ENCODE measurements at places on chromosomes 5 and 9.

- DNase-seq, result no peak
- H3K27ac ChIP-seq, result peak overlapping the region; percentile 72
- no peaks in the 10 kb centered on the region for H3K27me3 ChIP-seq
- H3K36me3 ChIP-seq, result no peaks in the 10 kb centered on the region
Observed at GRCh38 chr5:119356612-119357188, 881 bp downstream of the TNFAIP8 start.

GRCh38 chr9:113350107-113350661 lies 843 bp downstream of the BSPRY start:
- DNase-seq, result no peak
- no peak overlapping the region for H3K4me3 ChIP-seq
- peaks cover 10% of the 10 kb centered on the region for H3K4me1 ChIP-seq
- H3K36me3 ChIP-seq, result no peaks in the 10 kb centered on the region
- peaks cover 3% of the 10 kb centered on the region for H3K27me3 ChIP-seq

GRCh38 chr5:133957080-133957479 lies 11.3 kb downstream of the C5orf15 start:
- no peak for DNase-seq
- no peak overlapping the region for H3K4me3 ChIP-seq
- no peaks in the 10 kb centered on the region for H3K36me3 ChIP-seq
- no peak overlapping the region for H3K27ac ChIP-seq
- H3K4me1 ChIP-seq, result no peaks in the 10 kb centered on the region
- no peaks in the 10 kb centered on the region for H3K27me3 ChIP-seq

- no peak overlapping the region for H3K4me3 ChIP-seq
- no peaks in the 10 kb centered on the region for H3K27me3 ChIP-seq
- no peaks in the 10 kb centered on the region for H3K36me3 ChIP-seq
- no peak for DNase-seq
- H3K4me1 ChIP-seq, result no peaks in the 10 kb centered on the region
- no peak overlapping the region for H3K27ac ChIP-seq
Observed at GRCh38 chr9:4814913-4815312, 22.2 kb downstream of the RCL1 start.

- DNase-seq, result no peak
- H3K36me3 ChIP-seq, result no peaks in the 10 kb centered on the region
- no peaks in the 10 kb centered on the region for H3K27me3 ChIP-seq
- H3K4me1 ChIP-seq, result no peaks in the 10 kb centered on the region
- H3K4me3 ChIP-seq, result no peak overlapping the region
- H3K27ac ChIP-seq, result no peak overlapping the region
Observed at GRCh38 chr5:53667621-53668020, 107.2 kb downstream of the NDUFS4 start.

GRCh38 chr5:149585910-149586309 lies 4.6 kb downstream of the ARHGEF37 start:
- no peaks in the 10 kb centered on the region for H3K36me3 ChIP-seq
- no peak overlapping the region for H3K27ac ChIP-seq
- no peak overlapping the region for H3K4me3 ChIP-seq

DNA sequence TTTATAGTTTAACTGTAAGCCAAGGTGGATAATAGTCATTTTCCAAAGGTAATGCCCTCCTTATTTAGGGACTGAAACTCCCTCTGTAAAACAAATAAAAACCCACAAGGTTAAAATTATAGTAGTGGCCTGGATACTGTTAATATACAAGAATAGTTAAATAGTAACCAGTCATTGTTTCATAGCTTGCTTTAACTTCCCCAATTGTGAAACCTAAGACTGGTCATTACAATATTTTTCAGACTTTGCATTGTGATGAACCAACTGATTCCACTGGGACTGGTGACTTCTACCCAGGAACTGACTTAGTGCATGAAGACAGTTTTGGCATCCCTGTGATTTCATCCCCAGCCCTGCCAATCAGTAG lies 162.6 kb downstream of the SMC2 start:
- H3K4me1 ChIP-seq, result no peaks in the 10 kb centered on the region
- H3K27me3 ChIP-seq, result no peaks in the 10 kb centered on the region
- DNase-seq, result no peak
- H3K4me3 ChIP-seq, result no peak overlapping the region

DNA sequence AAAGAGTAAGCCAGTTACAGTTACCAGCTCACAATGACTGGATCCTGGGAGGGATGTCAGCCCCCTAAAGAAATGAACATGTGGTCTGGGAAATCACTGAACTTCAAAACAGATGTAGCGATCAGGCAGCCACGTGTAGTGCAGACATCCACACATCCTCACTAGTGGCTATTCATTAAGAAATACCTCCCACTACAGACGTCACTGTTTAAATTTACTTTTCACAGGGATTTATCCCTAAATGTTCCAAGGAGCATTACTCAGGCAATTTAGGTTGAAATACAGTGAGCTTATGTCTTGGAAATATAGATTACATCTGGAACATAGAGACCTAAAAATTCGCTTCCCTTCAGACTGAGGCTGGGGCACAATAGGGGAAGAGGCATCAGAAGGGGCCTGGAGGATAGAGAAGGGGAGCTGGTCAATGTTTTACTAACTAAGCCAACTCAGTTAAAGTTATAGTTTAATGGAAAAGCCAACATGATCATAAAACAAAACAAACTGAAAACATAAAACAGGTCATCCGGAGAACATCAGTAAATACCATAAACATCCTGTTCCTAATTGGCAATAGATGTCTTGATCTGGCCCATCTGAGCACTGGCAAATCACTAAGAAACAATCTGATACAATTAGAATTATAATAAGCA lies 92.3 kb downstream of the FANCC start:
- no peak overlapping the region for H3K4me3 ChIP-seq
- DNase-seq, result no peak

- H3K27ac ChIP-seq, result no peak overlapping the region
- no peaks in the 10 kb centered on the region for H3K4me1 ChIP-seq
- H3K36me3 ChIP-seq, result no peaks in the 10 kb centered on the region
- DNase-seq, result no peak
Observed at GRCh38 chr9:18890372-18890771, 142.6 kb downstream of the SAXO1 start.

DNA sequence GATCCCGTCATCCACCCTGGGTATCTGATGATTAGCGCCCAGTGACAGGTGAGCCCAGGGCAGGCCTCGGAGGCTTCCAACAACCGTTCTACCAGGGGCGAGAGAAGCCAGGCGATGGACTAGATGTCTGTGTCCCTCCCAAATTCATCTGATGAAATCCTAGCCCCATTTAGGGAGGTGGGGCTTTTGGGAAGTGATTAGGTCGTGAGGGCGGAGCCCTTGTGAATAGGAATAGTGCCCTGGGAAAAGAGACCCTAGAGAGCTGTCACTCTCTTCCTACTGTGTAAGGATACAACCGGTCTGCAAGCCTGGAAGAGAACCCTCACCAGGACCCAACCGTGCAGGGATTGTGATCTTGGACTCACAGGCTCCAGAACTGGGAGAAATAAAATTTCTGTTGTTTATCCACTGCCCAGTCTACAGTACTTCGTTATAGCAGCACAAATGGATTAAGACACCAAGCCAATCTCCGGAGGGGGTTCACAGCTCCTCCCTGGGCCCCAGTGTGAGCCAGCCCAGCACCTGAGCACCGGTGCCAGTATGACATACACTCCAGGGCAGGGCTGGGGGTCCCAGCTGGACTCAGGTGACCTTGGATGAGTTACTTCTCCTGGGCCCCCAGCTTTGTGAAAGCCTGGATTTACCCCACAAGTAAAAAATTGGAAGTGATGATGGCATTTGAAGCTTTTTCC lies 162.2 kb downstream of the DAB2IP start:
- no peak overlapping the region for H3K27ac ChIP-seq
- H3K4me3 ChIP-seq, result no peak overlapping the region
- H3K27me3 ChIP-seq, result no peaks in the 10 kb centered on the region
- H3K36me3 ChIP-seq, result no peaks in the 10 kb centered on the region

DNA sequence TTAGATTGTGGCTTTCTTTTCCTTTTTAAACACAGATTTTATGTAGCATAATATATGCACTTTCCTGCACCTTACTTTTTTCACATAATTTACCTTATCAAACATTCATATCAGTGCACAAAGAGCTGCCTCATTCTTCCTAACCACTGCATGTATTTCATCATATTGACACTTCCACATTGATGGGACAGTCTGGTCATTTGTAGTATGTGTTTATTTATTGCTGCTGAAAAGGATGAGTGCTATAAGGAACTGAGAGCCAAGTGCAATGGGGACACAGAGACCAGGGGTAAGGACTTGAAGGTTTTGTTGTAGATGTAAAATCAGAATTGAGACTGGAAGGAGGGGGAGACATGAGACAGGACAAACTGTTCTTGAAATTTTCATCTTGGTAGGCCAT lies 193.8 kb downstream of the SMARCA2 start:
- no peak overlapping the region for H3K4me3 ChIP-seq
- H3K4me1 ChIP-seq, result no peaks in the 10 kb centered on the region
- H3K36me3 ChIP-seq, result no peaks in the 10 kb centered on the region
- no peak overlapping the region for H3K27ac ChIP-seq

- no peak for DNase-seq
- H3K27ac ChIP-seq, result no peak overlapping the region
- no peak overlapping the region for H3K4me3 ChIP-seq
- no peaks in the 10 kb centered on the region for H3K4me1 ChIP-seq
- H3K27me3 ChIP-seq, result no peaks in the 10 kb centered on the region
Observed at GRCh38 chr5:111411301-111411700, 101.0 kb downstream of the STARD4 start.

- no peak overlapping the region for H3K4me3 ChIP-seq
- H3K4me1 ChIP-seq, result no peaks in the 10 kb centered on the region
- no peak for DNase-seq
- no peak overlapping the region for H3K27ac ChIP-seq
- H3K27me3 ChIP-seq, result no peaks in the 10 kb centered on the region
Observed at GRCh38 chr9:130237076-130237475, 28.5 kb upstream of the HMCN2 start.

DNA sequence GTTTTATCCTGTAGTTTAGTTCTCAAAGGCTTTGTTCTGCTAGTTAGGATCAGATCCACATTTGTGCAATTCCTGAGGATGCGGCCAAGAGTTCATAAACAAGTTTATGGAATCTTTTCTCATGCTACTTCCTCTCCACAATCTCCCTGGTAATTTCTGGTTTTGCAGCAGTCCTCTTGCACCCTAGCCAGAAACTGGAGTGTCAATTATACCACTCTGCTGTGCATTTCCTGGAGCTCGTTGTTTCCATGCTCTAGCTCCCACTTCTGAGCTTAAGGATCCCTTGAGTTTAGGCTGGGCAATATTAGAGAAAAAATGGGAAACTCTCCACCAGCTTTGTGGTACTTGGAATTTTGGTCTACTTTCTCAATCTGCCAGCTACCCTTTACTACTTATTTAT lies 474.7 kb downstream of the DIRAS2 start:
- H3K4me3 ChIP-seq, result no peak overlapping the region
- no peaks in the 10 kb centered on the region for H3K27me3 ChIP-seq
- no peaks in the 10 kb centered on the region for H3K4me1 ChIP-seq
- H3K27ac ChIP-seq, result no peak overlapping the region
- H3K36me3 ChIP-seq, result no peaks in the 10 kb centered on the region
- DNase-seq, result no peak

- H3K4me3 ChIP-seq, result no peak overlapping the region
- no peaks in the 10 kb centered on the region for H3K27me3 ChIP-seq
- no peak overlapping the region for H3K27ac ChIP-seq
Observed at GRCh38 chr5:83672646-83673045, 48.0 kb downstream of the HAPLN1 start.

GRCh38 chr5:125536582-125536981 lies 790.1 kb upstream of the ZNF608 start:
- no peak overlapping the region for H3K4me3 ChIP-seq
- no peaks in the 10 kb centered on the region for H3K4me1 ChIP-seq
- H3K27ac ChIP-seq, result no peak overlapping the region
- H3K27me3 ChIP-seq, result no peaks in the 10 kb centered on the region
- no peaks in the 10 kb centered on the region for H3K36me3 ChIP-seq

DNA sequence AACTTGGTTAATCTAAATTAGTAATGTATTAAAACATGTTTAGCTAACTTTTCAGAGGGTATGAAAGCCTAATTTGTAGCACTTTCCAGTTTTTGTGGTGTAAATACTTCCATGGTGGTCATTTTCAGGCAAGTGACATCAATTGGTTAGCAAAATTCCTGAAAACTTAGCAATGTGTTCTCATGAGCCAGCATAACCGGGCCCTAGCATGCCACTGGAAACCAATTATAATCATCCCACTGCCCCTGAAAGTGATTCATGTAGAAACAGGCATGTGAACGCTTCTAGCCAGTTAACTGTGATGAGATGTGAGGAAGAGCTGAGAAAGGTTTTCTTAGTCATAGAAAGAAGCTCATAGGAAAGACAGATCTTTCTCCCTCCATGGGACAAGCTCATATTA lies 417.2 kb downstream of the TLR4 start:
- H3K4me3 ChIP-seq, result no peak overlapping the region
- no peaks in the 10 kb centered on the region for H3K27me3 ChIP-seq
- no peak for DNase-seq
- no peak overlapping the region for H3K27ac ChIP-seq
- H3K4me1 ChIP-seq, result no peaks in the 10 kb centered on the region
- no peaks in the 10 kb centered on the region for H3K36me3 ChIP-seq

- H3K4me1 ChIP-seq, result no peaks in the 10 kb centered on the region
- no peaks in the 10 kb centered on the region for H3K36me3 ChIP-seq
- DNase-seq, result no peak
- H3K27ac ChIP-seq, result no peak overlapping the region
Observed at GRCh38 chr5:30390095-30390494, 803.4 kb upstream of the CDH6 start.

GRCh38 chr5:170339780-170340167 lies 42.2 kb upstream of the LCP2 start:
- H3K36me3 ChIP-seq, result no peaks in the 10 kb centered on the region
- H3K27me3 ChIP-seq, result no peaks in the 10 kb centered on the region
- DNase-seq, result no peak
- no peaks in the 10 kb centered on the region for H3K4me1 ChIP-seq

GRCh38 chr5:143594902-143595818 lies 191.7 kb upstream of the NR3C1 start:
- H3K4me1 ChIP-seq, result no peaks in the 10 kb centered on the region
- DNase-seq, result no peak
- no peak overlapping the region for H3K27ac ChIP-seq
- H3K4me3 ChIP-seq, result no peak overlapping the region
